Stimulated activated CD8-positive, alpha-beta memory T cell treated with anti-CD3 and anti-CD28 coated beads, Interleukin-4, amount 100 ng/mL, for 1 hour (primary cell): ENCODE measurements at places on chromosomes 2 and 18.

- no peak for DNase-seq
Observed at GRCh38 chr2:38516526-38516925, 86.2 kb downstream of the HNRNPLL start.

DNA sequence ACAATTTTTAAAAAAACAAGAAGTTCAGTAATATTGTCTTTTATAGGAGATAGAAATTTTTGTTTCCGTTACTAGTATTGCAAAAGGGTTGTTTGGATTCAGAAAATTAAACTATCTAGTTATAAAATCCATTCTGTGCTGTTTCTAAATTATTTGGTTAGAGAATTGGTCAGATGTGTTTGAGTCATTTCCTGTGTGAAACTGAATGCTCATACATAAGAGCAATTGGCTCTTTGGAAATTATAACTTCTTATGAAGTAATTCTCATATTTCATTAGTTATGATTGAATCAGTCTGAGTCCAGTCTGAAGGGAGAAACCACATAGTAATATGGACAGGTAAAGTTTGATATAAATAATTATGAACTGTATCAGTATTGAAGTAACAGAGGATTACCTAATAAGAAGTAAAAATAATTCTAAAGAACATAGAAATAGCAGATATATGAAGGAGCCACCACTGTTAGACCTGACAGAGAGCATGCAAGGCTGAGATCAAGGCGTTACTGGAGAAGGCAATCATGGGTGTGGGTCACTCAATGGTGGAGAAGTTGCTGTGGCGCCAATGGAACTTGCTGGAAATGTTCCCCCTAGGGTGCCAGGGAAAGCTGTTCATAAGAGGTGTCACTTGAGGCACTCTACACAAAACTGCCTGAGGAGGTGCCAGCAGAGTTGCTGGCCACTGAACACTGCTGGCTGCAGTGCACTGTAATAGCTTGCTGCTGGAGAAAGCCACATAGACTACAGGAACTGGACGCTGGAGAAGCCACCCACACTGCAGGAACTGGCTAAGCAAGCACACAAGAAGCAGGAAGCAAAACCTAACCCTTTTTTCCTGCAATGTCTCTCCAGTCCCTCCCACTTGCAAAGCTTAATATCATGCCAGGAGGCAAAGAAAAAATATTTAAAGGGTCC lies 18.0 kb upstream of the FAP start:
- DNase-seq, result no peak

DNA sequence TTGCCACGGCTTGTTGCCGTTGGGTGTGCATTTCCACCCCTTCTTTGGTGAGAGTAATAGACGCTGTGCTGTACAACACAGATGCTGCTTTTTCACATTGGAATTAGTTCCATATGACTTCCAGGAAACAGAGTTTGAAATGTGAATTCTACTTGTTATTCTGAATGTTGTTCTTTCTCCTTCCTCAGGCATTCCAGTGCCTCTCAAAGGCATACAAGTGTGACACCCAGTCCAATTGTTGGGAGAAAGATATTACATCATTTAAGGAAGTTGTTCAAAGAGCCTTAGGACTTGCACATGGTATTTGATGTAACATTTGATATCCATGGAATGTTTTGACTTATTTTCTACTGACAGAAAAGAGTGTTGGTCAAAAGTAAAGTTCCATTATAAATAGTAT lies 134.4 kb upstream of the LTBP1 start:
- DNase-seq, result no peak

- no peak for DNase-seq
Observed at GRCh38 chr2:223811757-223812156, 25.6 kb downstream of the AP1S3 start.

- DNase-seq, result no peak
Observed at GRCh38 chr18:78496079-78496478, 483.5 kb upstream of the SALL3 start.

- no peak for DNase-seq
Observed at GRCh38 chr2:233476063-233476410, 90.5 kb downstream of the USP40 start.

DNA sequence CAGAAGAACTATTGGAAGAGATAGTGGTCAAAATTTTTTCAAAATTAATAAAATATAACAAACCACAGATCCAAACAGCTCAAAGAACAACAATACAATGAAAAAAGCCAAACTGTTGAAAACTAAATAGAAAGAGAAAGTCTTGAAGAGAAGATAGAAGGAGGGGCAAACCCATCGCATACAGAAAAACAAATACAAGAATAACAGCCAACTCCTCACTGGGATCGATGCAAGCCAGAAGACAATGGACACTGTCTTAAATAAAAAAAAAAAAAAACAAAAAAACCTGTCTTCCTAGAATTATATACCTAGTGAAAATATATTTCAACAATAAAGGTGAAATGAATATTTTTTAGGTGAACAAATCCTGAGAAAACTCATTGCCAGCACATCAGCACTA lies 34.1 kb upstream of the ARHGAP25 start:
- DNase-seq, result no peak

- no peak for DNase-seq
Observed at GRCh38 chr2:22692746-22693145, 692.2 kb upstream of the KLHL29 start.

- DNase-seq, result no peak
Observed at GRCh38 chr18:45954070-45954934, 12.8 kb downstream of the EPG5 start.

- DNase-seq, result no peak
Observed at GRCh38 chr18:54316071-54316820, 41.4 kb downstream of the STARD6 start.

GRCh38 chr2:132034646-132035045 lies 127.1 kb downstream of the ANKRD30BL start:
- DNase-seq, result no peak

GRCh38 chr2:64036034-64036705 lies 16.9 kb upstream of the VPS54 start:
- no peak for DNase-seq

- DNase-seq, result no peak
Observed at GRCh38 chr18:54957996-54958395, 1.3 kb downstream of the CCDC68 start.

DNA sequence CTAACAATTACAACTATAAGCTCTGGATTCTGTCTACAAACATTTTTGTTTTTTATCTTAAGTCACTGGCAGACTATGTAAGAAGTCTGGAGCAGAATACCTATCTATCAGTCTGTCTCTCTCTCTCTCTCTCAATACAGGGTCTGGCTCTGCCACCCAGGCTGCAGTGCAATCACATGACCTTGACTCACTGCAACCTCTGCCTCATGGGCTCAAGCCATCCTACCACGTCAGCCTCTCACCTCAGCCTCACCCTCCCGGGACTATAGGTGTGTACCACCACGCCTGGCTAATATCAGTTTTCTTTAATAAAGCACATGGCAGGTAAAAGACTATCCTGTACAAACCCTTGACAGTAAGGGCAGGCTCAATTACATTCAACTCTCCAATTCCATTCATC lies 96.9 kb downstream of the OSBPL1A start:
- DNase-seq, result no peak

GRCh38 chr2:40225670-40226210 lies 226.2 kb downstream of the SLC8A1 start:
- no peak for DNase-seq

- DNase-seq, result no peak
Observed at GRCh38 chr2:228344531-228344930, 163.0 kb upstream of the SPHKAP start.

DNA sequence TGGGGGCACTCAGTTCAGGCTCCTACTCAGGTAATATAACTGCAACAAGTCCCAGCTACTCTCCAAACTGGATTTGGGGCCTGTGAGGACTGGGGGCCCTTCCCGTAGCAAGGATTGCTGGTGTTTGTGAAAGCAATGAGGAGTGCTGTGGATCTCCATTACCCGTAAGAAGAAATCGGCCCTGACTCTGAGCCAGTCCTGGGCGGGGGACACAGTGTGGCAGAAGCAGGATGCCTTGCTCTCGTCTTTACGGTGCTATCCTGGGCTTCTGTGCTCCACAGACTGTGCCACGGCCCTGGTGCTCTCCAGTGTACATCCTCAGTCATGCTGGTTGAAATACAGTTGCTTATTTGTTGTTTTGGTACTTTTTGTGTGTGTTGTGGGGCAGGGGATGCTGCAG lies 172.9 kb downstream of the NDUFA10 start:
- DNase-seq, result no peak

DNA sequence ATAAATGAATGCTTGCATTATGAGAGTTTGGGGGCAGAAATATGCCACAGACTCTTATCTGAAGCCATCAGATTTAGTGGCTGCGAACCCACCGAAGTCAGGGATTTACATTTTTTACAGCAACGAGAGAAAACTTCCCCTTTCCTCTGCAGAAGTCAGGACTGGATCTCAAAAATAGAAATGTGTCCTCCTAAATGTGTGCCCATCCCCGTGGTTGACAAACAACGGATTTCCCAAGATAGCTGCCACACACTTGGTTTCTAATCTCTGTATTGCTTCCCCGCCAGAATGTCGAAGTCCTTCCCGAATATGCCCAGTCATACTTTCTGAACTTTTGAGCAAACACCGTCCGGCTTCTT lies 879 bp upstream of the ADAM23 start:
- DNase-seq, result no peak

DNA sequence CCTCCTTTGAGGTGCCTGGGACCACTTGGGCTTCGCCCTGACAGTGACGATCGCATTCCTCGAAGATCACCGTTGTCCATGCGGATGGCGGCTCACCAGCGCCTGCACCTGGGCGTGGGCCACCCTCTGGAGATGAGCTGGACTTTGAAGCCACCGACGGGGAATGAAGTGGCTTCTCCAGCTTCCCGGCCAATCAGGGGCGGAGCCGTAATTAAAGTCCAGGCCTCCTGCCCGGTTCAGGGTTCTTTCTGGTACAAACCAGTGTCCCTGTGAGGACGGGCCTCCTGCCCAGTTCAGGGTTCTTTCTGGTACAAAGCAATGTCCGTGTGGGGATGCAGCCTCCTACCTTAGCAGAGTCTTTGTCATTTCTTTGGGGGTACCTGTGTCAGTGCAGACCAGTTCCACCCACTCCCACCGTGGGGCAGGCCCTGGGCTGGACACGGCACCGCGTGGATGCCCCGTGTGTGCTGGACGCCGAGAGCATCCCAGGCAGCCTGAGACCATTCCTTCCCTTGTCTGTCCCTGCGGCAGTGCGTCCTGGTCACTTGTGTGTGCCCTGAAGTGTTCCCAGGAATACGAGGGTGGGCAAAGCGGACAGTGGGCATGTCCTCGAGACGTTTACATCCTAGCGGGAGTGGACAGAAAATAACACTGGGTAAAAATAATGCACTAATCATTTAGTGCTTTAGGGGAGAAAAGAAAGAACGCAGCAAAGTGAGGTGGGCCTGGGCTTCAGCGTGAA lies 55.0 kb downstream of the KCNG2 start:
- DNase-seq, result no peak

DNA sequence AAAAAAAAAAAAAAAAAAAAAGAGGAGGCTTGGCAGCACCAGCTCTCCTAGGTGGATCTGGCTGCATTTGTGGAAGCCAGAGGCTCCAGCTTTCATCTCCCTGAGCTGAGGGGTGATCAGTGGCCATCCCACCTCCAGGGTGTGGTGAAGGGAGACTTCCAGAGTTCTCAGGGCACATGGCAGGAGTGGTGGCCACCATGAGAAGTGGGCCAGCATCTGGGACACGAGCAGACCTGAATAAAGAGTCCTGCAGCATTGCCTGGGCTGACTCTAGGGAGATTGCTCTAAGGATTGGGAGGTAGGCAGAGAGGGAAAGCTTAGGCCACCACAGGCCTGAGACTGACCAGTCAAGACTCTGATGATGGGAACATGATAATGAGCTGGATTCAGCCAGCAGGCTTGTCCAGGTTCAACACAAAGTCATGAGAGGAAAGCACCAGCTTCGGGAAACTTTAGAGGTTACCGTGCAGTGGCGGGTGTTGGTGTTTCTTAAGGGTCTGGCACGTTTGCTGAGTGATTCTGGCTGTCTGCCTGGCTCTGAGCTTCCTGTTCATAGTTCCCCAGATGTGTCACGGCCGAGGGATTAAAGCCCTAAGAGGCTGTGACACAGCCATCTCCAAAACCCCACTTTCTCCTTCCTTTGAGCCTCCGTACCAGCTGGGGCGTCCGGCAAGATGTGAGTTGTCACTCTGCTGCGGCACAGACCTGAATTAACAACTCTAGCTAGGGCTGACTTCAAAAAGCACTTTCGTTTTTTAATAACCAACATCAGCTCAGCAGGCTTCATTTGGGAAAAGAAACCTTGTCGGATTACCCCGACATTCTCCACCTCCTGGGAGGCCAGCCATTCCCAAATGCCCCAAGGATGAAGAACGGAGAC lies 38.3 kb upstream of the IL1R1 start:
- DNase-seq, result no peak

DNA sequence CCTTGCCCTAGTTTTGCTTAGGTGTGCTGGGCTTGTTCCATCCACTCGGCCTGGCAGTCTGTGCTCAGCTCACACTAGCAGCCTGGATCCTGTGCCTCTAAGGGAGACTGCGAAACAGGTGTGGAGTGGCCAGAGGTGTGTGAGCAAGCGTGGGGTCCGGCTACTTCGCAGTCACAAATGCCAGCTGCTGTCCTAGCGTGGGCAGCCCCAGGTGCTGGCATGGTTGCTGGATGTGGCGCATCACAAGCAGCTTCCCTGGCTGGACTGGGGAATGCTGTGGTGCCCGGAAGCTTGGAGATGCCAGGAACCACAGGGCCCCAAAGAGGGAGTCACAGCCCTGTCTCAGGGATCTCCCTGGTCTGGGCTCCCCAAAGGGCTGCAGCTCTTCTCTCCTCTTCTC lies 119.0 kb upstream of the TMEFF2 start:
- no peak for DNase-seq

DNA sequence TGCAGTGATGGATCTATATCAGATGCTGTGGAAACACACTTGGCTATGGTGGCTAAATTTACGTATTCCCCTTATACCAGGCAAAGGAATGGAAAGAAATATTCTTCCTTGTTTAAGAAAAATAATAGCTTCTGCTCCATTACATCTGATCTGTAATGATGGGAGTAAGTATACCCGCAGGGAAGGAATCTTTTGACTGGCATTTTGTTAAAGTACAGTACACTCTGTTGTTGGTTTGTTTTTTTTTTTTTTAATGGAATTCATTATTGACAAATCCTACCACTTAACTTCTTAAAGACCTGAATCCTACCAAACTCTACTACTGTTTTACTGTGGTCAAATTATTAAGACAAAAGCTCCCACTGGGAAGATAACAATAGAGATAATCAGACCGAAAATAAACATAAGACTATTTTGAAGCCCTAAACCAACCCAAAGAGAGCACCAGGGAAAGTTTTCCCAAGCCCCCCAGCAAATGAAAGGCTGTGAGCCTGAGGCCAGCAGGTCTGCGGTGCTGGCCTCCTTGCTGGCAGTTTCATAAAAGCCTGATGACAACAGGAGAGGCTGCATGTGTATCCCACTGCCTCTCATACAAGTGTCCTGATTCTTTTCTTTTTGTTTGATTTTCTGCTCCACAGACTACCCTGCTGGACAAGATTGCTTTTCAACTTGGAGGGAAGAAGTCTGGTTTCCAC lies 101.0 kb downstream of the SLC25A12 start:
- DNase-seq, result no peak

DNA sequence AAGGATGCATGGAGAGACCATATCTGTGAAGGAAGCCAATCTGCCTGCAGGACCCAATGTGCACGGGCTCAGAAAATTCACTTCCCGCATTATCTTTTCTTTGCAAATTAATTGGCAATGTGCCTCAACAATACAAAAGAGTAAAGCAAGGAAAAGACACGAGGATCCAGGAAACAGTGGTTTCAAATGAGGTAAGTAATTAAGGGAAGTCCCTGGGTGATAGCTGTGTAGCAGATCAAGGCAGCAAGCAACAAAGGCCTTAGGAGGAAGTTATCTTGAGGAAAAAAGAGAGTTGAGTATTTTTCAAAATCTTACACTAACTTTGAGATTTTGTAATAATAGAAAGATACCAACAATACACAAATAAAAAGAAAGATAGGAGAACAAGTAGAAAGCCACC lies 44.3 kb upstream of the TGIF1 start:
- DNase-seq, result no peak

GRCh38 chr2:72145658-72146329 lies 1.9 kb downstream of the CYP26B1 start:
- no peak for DNase-seq
